ENCODE measurements at places on chromosomes 7 and 10.
A peak's percentile ranks its signal among the peaks of the same experiment; 100 is the strongest.

GRCh38 chr7:21113609-21114415, 314.1 kb upstream of the SP4 start:
- DNase-seq, result no peak

GRCh38 chr7:135184254-135184841, 13.8 kb upstream of the CYREN start:
- DNase-seq, result no peak

DNA sequence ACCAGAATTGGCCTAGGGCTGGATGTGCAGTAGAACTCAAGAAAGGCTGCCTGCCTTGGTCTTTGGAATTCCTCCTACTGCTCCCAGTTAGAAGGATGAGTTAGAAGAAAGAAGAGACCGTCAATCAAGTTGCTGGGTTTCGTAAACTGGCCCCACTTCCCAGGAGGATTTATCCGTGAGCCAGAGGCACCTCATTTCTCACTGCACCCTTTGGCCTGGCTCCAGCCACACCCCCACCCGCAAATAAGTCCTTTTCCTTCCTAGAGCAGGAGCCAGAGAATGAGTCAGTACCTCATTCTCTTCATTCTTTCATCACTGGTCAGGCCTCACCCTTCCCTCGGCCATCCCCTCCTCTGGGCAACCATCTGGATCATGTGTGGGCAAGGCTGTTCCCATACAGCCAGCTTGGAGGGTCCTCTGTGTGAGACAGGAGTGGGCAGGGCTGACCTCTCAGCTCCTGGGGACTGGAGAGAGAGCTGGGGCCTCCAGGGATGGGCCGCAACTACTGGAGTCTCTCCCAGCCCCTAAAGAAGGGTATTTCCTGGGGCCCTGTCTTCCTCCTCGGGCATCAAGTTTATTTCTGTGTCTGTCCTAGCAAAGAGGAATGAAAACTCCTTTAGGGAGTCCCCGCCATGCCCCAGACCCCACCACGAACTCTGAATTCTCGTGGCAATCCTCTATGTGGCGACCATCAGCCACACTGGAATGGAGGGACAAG, 87.2 kb upstream of the DUSP5 start:
- DNase-seq, result peak; percentile 77

- DNase-seq, result no peak
These were observed 710.2 kb upstream of the POM121L12 start for GRCh38 chr7:52325237-52325636.

DNA sequence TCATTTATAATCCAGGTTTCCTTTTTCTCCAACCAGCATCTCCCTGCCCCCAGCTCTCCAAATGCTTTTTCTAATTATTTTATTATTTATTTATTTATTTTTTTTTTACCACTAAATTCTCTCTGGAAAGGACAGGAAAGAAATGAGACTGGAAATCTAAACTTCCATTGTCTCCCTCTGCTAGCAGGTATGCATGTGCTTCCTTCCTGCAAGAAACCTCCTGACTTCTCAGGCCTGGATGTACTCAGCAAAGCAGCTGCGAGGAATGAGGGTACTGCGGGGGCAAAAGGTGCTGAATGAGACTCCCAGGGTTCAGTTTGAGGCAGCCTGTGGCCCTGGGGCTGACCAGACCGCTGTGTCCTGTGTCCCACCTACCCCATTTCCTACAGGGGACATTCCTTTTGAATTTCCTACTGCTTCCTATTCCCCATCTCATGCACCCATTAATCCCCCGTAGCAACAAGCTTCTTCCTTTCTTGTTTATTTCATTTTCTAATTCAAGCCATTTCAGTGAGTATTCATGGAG, 324.6 kb upstream of the IGFBP3 start:
- no peak for DNase-seq
